ENCODE measurements at places on chromosomes 2 and 18. TPM values are rescaled to one million over a fixed set of nuclear protein-coding genes. Genes with fewer than 3 reads are reported as not detected.

The KCNG2 gene
- not detected for total RNA-seq

The MCEE gene
- total RNA-seq, result 12.2 TPM

The SERPINB11 gene
- total RNA-seq, result not detected

The SMYD1 gene
- total RNA-seq, result not detected

The MROH2A gene
- total RNA-seq, result 0.32 TPM

The ZNF407 gene
- 3.0 TPM for total RNA-seq

The CFC1 gene
- not detected for total RNA-seq
